ENCODE measurements at places on chromosomes 5 and 9. TPM values are rescaled to one million over a fixed set of nuclear protein-coding genes. Genes with fewer than 3 reads are reported as not detected.

DNA sequence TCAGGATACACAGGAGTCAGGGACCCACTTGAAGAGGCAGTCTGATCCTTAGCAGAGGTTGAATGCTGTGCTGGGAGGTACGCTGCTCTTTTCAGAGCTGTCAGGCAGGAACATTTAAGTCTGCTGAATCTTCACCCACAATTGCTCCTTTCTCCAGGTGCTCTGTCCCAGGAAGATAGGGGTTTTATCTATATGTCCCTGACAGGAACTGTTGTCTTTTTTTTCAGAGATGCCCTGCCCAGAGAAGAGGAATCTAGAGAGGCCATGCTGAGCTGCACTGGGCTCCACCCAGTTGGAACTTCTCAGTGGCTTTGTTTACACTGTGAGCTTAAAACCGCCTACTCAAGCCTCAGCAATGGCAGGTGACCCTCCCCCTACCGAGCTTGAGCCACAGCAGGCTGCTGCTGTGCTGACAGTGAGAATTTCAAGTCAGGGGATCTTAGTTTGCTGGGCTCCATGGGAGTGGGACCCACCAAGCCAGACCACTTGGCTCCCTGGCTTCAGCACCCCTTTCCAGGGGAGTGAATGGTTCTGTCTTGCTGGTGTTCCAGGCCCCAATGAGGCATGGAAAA is 169.0 kb downstream of the FBXL17 start:
- DNase-seq: no peak

GRCh38 chr5:68407311-68408239 is 192.0 kb downstream of the PIK3R1 start:
- DNase-seq: no peak

The PCDHGB1 gene
- 0.40 TPM for polyA plus RNA-seq

DNA sequence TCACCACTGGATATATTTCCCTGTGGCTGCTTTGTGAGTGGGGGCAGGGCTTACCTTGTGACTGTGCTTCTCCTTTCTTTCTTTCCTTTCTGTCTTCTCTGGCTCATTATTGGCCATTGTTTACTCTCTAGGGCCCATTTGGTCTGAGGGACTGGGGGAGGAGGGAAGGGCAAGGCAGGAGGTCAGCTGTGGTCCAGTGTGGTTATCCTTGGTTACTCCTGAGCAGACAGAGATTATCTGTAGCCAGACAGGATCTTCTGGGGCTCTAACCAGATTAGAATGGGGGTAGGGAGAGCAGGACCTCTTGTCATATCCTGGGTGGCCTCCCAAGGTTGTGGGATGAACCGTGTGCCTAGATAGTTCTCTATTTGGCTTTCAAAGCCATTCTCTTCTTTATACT is 71.2 kb downstream of the ANKRD55 start:
- no peak for DNase-seq

- no peak for DNase-seq
These were observed 17.7 kb upstream of the RAPGEF1 start for GRCh38 chr9:131757549-131757948.

DNA sequence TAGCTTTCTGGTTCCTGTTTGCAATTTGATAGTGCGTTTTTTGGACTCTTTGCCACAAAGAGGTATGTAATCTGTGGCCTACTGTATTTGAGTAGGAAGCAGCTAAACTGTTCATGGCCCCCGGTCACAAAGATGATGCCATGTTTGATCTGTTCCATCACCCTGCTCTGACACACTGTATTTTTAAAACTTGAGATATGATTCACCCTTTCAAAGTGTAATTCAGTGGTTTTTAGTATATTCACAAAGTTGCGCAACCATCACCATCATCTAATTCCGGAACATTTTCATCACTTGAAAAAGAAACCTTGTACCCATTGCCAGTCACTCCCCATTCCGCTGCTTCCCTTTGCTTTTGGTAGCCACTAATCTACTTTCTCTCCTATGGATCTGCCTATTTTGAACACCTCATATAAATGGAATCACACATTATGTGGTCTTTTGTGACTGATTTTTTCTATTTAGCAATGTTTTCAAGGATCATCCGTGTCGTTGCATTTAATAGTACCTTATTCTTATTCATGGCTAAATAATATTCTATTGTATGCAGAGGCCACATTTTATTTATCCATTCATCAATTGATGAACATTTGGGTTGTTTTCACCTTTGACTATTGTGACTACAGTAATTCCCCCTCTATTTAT is 141.6 kb downstream of the NR3C1 start:
- no peak for DNase-seq

The GARNL3 gene
- 5.6 TPM for polyA plus RNA-seq

- no peak for DNase-seq
These were observed 201.4 kb downstream of the ADAMTSL1 start for GRCh38 chr9:18675332-18675731.

GRCh38 chr9:95167998-95168397 is 149.5 kb downstream of the FANCC start:
- no peak for DNase-seq

DNA sequence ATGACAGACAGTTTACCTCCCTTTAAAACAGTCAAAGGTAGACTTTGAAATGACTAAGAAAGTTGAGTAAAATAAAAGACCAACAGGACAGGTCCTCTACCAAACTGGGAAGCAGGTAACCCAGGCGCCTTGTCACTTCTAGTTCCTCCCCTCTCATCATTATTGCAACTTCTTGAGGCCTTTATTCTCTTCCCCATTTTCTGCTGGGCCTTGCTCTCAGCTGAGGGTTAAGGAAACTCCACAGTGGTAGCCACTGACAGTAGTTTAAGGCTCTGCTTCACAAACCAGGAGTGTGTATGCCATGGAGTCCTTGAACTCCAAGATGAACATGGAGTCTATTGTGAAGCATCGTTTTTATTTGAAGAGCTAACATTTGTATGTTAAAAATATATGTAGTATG is 36.9 kb upstream of the TCERG1 start:
- DNase-seq: no peak

- DNase-seq: no peak
These were observed 61.1 kb upstream of the HRH2 start for GRCh38 chr5:175596761-175597189.

DNA sequence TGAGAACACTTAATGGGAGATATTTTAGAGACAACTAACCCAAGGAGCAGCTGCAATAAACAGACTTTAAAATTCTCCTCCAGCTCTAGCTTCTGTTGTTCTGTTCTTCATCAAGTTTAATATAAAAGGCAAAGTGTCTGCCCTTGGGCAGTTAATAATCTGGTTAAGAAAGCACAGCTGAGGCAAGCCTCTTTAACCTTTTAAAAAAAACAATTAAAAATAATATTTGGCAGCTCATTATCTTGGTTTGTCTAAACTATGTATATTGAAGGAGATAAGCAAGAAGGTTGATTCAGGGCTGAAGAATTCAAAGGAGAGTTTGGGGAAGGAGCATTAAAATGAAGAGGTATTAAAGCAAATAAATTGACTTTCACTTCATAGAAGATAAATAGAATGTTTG is 75.4 kb downstream of the TSSK1B start:
- no peak for DNase-seq

The PCDHB2 gene
- not detected for polyA plus RNA-seq
